Stimulated activated CD4-positive, alpha-beta T cell treated with anti-CD3 and anti-CD28 coated beads, Interleukin-15, amount 100 ng/mL, for 48 hours (primary cell): ENCODE measurements at places on chromosomes 1 and 21.

GRCh38 chr1:145805057-145805456 is 18.8 kb downstream of the RNF115 start:
- DNase-seq: no peak

DNA sequence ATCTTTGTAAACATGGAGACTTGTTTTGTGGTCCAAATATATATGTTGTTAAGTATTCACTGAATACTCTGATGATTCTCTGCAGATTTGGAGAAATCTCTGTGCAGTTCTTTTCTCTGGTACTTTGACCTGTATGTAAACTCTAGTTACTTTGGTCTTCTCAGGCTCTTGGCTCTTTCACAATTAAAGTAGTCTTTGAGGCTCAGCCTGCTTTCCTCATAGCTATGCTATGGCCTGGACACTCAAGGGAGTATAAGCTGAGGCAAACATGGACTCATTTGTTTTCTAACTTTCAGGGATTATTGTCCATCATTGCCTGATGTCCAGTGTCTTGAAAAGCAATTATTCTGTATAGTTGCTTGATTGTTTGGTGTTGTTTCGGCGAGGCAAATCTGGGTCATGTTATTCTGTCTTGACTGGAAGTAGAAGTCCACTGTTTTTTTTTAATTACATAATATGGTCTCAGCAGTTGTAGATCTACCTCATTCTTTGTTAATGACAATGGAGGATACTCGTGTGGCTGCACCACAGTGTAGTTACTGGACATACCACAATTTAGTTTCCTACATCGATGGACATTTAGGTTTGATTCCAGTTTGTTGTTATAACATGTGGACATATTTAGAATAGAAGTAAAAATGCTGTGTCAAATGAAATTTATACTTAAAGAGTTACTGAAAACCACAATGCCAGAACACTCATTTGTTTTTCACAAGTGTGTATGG is 9.2 kb downstream of the PTBP2 start:
- DNase-seq: no peak

GRCh38 chr1:41048540-41048939 is 27.0 kb upstream of the SLFNL1 start:
- no peak for DNase-seq

DNA sequence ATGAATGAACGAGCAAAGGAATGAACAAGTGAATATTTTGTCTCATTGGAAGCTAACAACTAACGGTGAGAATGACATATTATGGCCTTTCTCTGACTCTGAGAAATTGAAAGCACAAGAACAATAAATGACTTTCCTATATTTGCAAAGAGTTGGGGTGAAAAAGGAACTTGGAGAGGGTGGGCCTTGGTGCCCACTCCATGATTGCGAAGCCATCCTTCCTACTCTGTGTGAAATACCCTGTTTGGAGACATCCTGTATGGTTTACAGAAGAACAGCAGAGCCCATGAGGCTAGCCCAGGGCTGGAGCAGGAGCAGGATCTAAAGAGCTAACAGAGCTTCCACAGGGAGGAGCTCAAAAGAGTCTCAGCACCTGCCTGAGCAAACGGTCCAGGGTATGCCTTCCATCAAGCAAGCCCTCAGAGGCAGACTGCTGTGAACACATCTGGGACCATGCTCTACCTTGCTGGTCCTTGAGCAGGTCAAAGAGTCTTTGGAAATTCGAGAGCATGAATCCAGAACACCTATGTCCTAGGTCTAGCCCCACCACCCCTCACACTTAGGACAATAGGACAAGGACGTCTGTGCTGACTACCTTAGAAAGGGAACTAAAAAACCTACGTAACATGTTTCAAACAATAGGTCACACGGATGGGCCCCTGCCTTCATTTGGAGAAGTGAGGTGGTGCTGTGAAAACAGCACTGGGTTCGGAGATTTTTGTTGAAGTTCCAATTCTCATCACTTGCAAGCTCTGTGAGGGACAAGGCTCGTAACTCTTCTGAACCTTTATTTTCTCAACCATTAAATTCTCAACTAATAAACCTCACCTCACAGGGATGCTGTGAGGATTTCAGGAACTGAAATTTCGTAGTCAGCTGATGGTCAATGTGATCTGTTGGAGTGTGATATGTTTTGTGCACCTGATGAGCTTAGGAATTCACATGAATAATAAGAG is 377.4 kb downstream of the RRAGC start:
- no peak for DNase-seq

- DNase-seq: no peak
Observed at GRCh38 chr1:37999430-38000232, 5.7 kb downstream of the FHL3 start.

GRCh38 chr1:36014722-36015220 is 69.1 kb upstream of the TEKT2 start:
- DNase-seq: no peak

DNA sequence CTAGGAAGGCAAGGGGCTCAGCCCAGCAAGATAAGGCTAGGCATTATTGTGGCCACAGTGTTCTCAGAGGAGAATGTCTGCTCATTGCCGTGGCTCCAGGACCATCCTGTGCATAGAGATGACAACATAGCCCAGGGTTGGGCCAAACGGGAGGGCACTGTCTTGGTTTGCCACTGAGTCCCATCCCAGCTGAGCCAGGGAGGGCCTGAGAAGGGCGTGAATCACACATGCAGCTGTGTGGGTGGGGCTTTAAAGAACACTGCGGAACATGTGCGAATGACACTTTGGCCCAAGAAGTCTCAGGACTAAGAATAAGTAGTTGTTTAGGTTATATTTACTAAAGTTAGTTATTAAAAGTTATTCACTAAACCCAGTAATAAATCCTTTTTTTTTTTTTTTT is 18.5 kb downstream of the CHAF1B start:
- no peak for DNase-seq

- no peak for DNase-seq
Observed at GRCh38 chr21:35408401-35408800, 359.3 kb upstream of the RUNX1 start.
